ENCODE measurements at places on chromosomes 3 and 15.

DNA sequence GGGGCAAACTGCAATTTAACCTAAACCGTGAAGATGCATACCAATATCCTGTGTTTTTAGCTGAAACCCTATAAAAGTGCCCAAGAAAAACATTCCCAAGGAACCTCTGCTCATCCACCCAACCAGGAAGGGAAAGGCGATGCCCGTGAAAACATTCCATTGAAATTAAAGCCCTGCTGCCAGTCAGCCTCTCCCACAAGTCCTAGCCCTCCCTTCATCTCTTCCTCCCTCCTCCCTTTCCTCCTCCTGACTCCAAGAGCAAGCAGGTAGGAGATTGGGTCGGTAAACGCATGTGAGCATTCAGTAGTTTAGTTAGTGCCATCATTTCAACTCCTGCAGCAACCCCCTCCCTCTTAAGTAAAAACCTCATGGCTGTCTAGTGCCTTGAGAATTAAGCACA, 27.7 kb downstream of the HES1 start:
- no peak for DNase-seq

DNA sequence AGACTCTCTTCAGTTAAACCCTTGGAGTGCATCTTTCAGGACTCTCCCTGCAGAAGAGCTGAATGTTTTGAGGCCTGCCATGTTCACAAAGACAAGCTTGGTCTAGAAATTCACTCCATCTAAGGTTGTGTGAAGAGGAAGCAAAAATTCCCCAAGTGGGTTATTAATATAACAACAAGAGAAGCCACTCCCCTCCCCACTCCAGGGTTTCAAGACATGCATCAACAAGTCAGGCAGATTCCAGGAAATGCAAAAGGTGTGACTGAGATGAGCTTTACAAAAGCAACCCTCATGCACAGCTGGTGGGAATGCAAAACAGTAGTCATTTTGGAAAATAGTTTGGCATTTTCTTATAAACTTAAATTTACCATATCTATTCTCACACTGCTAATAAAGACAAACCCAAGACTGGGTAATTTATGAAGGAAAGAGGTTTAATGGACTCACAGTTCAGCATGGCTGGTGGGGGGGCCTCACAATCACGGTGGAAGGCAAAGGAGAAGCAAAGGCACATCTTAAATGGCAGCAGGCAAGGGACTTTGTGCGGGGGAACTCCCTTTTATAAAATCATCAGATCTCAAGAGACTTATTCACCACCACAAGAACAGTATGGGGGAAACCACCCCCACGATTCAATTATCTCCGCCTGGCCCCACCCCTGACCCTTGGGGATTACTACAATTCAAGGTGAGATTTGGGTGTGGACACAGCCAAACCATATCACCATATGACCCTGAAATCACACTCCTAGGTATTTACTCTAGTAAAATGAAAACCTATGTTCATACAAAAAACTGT, 31.3 kb downstream of the TARS3 start:
- DNase-seq = no peak

DNA sequence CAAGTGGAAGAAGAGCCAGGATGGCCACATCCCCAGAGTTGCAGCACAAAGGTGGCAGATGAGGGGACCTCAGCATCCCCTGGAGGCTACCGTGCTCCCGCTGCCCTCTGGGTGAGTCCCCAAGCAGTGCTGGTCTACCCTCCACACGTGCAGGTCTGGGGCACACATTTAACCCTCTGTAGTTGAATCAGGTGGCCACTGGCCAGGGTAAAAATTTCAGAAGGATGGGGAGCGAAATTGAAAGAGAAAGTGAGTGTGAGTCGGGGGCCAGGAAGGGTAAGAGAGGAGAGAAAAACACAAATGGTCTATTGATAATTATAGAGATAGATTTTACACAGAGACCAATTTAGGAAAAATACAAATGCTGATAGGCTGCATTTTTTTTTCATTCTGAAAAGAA, 139.5 kb upstream of the EIF1B start:
- no peak for DNase-seq

DNA sequence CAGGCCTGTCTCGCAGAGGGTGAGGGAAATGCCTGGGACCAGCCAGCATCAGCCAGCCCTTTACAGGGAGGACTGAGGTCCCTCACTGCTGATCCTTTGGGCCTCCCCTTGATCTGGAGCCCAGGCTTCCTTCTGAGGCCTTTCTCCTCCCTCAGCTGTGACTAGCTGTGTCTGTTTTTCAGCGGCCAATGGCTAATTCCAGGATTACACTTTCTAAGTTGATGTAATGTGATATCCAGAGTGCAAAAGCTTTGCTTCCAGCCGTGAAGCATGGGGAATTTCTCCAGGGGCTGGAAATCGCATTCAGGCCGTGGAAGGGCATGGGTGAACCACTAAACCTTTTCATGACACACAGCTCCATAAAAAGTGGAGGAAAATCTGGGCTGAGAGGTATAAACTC, 157.6 kb downstream of the SHQ1 start:
- DNase-seq = no peak

DNA sequence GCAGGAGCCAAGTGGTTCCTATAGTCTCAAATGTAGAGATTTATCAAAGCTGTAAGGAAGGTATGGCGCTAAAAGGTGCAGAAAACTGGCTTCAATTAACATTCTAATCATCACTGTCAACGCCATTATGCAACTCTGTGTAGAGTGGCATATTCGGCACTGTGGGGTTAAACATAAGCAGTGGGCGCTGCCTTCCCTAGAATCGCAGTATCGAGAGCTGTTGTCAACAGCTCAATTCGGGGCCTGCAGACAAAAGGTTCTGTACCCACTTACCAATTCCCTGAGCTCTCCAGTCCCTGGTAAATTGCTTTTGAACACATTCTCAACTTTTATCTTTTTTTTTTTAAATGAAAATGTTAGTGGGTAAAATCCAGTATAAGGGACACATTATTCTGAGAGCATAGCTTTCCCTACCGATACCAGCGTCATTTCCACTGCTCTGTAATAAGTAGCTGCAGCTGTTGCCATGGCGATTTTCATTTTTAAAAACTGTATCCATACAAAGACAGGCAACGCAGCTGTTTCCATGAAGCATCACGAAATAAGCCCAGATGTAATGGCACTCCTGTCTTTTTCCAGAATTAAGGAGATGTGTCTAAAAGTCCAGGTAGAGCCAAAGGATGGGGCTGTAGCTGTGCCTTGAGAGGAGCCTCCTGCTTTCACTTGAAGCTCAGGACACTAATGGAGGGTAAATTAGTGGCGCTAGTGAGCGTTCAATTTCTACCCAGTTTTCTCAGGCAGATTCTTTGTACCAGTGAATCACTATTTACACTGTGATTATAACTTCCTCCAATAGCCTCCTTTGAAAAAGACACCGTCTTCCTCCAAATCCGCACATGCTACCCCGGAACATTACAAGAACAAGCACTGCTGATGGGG, 250.3 kb downstream of the SLC9A9 start:
- no peak for DNase-seq

GRCh38 chr15:45128971-45129639, 574 bp downstream of the DUOXA1 start:
- DNase-seq = no peak

DNA sequence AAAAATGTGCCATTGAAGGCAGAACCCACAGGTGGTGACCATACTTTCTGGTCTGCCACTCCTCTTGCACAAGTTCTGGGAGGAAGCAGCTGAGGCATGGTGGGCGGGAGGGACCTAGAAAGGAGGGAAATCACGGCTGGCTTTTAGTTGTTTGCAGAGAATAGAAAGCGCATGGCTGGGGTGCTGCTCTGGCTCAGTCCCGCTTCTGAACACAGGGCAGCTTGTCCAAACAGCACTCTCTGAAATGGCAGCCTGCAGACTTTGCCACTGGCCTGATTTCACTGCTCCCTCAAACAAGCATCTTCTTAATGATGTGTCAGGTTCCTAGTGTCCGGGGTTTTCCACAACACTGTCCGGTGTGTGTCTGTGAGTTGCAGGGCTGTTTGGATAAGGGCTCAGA, 76.7 kb downstream of the AAGAB start:
- DNase-seq = no peak

DNA sequence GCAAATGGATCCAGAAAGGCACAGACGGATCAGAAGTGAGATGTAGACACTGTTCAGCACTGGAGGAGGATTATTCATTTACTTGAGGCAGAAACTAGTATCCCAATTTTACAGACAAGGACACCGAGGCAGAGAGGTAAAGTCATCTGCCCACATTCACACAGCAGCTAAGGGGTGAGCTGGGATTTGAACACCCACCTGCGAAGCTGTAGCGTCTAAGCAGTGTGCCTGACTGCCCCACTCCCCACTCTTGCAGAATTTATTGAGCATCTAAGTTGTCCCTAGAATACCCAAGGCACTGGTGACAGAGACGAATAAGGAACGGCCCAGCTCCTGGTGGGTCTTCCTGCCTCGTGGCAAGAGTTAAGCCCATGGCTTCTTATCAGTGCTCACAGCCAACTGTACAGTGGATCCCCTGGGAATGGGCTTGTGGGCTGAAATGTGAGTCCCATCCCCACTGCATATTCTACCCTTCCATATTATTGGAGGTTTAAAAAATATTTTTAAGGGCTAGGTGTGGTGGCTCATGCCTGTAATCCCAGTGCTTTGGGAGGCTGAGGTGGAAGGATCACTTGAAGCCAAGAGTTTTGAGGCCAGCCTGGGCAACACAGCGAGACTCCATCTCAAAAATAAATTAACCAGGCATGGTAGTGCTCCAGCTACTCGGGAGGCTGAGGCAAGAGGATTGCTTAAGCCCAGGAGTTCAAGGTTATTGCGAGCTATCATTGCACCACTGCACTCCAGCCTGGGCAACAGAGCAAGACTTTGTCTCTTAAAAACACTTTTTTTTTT, 77.6 kb downstream of the IQSEC1 start:
- no peak for DNase-seq

DNA sequence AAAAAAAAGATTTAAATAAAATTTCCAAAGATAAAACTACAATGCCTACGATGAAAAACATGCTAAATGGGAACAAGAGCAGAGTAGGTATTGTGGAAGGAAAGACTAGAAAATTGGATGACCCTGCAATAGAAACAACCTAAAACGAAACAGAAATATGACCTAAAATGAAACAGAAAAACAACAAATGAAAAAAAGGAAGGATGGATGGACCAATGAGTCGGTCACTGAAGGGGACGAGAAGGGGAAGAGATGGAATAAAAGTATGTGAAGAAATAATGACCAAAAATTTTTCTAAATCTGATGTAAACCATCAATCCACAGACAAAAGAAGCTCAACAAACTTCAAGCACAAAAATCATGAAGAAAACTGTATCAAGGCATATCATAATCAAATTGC, 44.8 kb downstream of the TBC1D2B start:
- DNase-seq = no peak

GRCh38 chr3:139238281-139239030, 105.4 kb upstream of the MRPS22 start:
- DNase-seq = no peak

GRCh38 chr15:99138491-99138982, 33.7 kb downstream of the SYNM start:
- DNase-seq = no peak

DNA sequence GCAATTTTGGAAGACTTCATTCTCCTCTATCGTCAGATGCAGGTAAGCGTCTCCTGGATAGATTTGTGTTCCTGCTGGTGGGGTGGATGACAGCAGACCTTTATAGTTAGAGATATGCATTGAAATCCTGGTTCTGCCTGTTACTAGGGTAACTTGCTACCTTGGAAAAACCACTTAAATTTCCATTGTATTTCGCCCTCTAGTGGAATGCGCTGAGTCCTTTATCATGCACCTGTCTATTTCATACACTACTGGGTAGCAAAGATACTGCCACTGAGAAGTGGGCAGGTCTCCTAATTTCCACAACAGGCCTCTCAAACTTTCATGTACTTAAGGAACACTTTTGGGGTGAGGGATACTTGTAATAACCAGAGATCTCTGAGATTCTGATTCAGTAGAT, 209.5 kb upstream of the SUCLG2 start:
- DNase-seq = no peak

- DNase-seq = no peak
These were observed 736.8 kb downstream of the MCTP2 start for GRCh38 chr15:94968133-94968532.

Data from stimulated activated CD8-positive, alpha-beta memory T cell treated with anti-CD3 and anti-CD28 coated beads, Interleukin-15, amount 100 ng/mL, for 4 hours (primary cell).